ENCODE measurements at places on chromosomes 5 and 9.

GRCh38 chr5:116518423-116518822, 56.2 kb downstream of the SEMA6A start:
- DNase-seq = peak; percentile 22

DNA sequence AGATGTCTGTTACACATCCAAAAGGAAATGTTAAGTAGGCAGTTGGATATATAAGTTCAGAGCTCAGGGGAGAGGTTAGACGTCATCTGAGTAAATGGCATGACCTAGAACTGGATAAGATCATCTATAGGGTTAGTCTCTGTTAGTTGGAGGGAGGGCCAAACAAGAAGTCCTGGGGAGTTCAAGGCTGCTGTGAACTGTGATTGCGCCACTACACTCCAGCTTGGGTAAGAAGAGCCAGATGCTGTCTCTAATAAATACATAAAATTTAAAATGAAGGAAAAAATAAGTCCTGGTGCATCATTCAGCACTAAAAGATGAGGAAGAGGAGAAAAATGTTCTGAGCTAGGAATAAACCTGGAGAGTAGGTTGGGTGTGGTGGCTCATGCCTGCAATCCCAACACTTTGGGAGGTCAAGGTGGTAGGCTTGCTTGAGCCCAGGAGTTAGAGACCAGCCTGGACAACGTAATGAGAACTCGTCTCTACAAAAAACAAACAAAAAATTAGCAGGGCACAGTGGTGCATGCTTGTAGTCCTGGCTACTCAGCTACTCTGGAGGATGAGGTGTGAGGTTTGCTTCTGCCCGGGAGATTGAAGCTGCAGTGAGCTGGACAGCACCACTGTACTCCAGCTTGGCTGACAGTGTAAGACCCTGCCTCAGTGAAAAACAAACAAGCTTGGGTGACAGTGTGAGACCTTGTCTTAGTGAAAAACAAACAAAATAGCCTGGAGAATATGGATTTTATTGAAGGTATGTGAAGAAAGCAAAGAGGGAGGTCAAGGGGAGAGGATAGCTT, 123.6 kb downstream of the ACTBL2 start:
- DNase-seq = no peak

GRCh38 chr5:152527358-152528052, 122.4 kb upstream of the NMUR2 start:
- DNase-seq = no peak

- no peak for DNase-seq
Observed at GRCh38 chr5:17748201-17748600, 113.9 kb downstream of the TAF11L14 start.

GRCh38 chr9:68914751-68915150, 99.2 kb downstream of the PRKACG start:
- no peak for DNase-seq

- peak; percentile 89 for DNase-seq
Observed at GRCh38 chr5:51380603-51381207, 2.5 kb upstream of the ISL1 start.

DNA sequence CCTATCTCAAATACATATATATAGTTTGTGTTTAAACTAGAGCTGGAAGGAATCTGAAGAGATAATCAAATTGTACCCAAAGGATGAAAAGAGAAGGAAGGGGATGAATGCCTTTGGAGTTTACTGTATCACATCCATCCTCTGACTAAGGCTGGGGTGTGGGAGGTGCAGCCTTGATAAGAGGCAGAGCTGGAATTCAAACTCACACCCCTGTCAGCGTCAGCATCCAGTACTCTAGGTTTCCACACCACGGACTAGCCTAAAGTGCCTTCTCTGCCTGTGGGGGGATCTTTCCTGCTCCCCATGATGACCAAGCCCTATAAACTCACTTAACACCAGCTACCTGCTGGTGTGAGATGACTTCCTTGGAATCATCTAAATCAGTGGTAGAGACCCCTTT, 48.1 kb downstream of the EPB41L4B start:
- no peak for DNase-seq

GRCh38 chr5:14175381-14175780, 32.2 kb downstream of the TRIO start:
- DNase-seq = no peak

- DNase-seq = no peak
Observed at GRCh38 chr9:108099854-108100253, 610.3 kb upstream of the KLF4 start.

DNA sequence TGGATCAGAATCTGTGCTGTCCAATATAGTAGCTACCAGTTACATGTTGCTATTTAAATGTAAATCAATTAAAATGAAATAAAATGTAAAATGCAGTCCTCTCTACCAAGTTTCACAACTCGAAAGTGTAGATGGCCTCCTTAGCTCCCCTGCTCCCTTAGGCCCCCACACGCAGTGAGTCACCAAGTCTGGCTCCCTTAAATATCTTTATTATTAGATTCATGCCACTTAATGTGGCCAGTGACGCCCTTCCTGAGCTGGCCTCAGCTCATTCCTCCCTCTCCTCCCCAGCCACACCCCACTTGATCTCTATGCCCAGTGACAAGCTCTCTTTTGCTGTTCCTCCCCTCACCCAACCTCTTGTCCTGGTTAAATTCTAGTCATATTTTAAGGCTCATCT, 88.4 kb upstream of the DNAH5 start:
- no peak for DNase-seq

DNA sequence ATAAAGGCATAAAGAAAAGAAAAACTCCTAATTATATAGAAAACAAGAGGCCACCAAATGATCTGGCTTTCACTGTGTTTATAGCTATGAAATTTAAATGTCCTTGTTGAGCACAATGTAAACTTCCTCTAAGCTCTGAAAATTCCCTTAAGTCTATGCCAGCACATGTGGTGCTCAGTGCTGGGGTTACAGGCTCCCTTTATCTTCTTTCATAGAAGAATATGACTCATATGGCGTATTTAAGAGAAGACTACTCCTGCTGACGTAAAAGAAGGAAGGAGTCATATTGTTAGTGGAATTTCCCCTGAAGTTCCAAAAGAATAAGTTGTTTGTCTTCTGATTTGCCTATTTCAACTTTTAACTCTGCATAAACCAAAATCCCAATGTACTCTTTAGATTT, 30.4 kb downstream of the RNF145 start:
- no peak for DNase-seq

DNA sequence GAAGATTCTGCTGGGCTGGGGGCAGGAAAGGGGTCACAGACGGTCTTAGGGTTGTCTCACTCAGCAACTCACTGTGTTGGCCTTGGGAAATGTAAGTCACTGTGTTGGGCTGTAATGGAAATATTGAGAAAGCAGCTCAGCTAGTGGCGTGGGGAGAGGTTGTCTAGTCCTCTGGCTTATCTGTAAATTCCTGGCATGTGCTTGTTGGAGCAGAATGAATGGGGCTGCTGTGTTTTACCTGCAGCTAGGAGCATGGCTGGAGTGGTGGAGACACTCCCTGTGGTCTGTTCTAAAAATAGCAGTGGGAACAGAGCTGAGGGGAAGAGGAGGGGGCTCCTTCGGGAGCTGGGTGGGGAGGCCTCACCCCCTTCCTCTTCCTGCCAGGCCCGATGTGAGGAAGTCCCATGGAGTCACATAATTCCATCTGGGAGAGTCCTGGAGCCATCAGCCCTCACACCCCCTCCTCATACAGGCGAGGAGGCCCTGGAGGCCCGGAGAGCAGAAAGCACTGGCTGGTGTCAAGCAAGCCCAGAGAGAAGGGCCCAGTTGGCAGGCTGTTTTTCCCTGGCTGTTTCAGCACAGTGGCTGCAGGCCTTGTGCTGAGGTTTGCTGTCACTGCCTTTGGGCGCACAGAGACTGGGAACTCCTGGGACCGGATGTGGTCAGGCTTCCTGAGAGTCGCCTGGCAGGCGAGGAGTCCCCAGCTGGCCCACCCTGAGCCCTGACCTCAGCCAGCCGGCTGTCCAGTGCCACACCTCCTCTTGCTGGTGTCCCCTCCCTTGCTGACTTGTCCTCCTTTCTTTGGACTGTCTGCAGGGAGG, 84.9 kb downstream of the RGS3 start:
- no peak for DNase-seq

DNA sequence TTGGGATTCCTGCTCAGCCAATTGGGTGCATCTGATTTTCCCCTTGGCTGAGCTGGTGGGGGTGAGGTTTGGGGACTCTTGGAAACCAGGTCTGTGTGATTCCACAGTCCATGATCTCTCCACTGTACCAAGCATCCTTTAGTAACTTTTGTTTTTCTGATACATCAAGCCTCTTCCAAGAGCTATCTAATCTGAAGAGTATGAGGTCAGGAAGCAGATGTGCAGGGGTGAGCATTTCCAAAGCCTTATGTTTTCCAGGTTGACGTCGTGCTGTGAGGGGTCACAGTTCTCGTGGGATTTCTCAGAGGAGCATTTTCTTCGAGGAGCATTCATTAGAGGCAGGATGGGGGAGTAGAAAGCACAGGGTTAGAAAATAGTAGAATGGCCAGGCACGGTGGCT, 95.3 kb downstream of the KLF4 start:
- DNase-seq = no peak

GRCh38 chr5:160508780-160509361, 87.2 kb downstream of the PTTG1 start:
- DNase-seq = peak; percentile 26

DNA sequence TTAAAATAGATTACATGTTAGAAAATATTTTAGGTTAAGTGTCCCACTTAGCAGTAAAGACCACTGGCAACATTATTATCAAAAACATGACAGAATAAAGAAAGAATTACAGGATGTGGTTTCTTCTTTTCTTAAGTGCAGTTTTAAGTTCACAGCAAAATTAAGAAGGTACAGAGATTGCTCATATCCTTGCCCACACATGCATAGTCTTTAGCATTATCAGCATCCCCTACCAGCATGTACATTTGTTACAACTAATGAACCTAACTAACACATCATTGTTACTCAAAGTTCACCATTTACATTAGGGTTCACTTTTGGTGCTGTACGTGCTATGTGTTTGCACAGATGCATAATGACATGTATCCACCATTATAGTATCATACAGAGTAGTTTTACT, 837.7 kb upstream of the CDH9 start:
- no peak for DNase-seq

DNA sequence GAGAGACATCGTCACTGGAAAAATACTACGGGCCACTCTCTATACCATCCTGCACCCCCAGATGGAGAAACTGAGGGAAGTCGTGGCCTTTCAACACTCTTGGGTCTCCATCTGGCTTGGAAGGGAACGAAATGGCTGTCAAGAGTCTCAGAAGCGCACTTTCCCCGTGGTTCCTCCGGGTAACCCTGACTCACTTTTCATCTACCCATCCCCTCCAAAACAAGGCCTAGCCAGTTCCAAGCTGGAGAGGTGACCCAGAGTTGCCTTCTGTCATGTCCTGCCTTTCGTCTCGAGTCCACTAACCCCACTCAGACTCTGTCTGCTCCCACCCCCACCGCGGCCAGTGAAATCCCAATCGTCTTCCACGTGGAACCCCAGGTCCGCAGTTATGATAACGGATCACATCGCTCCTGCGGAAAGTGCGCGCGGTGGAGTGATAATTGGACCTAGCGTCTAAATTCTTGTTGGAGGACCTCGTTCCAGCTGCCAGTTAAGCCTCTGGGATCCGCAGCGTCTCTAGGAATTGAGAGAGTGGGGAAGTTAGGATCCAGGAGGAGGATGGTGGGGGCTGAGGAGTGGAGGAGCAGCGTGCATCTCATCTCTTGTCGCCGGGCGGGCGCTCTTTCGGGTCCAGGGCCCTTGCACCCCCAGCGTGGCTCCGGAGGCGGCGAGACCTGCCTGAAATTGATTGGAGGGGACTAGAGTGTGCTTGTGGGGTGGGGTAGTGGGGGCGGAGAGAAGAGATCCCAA, 4.6 kb downstream of the CDKN2A start:
- no peak for DNase-seq

- no peak for DNase-seq
Observed at GRCh38 chr9:107323836-107324585, 40.9 kb downstream of the RAD23B start.

DNA sequence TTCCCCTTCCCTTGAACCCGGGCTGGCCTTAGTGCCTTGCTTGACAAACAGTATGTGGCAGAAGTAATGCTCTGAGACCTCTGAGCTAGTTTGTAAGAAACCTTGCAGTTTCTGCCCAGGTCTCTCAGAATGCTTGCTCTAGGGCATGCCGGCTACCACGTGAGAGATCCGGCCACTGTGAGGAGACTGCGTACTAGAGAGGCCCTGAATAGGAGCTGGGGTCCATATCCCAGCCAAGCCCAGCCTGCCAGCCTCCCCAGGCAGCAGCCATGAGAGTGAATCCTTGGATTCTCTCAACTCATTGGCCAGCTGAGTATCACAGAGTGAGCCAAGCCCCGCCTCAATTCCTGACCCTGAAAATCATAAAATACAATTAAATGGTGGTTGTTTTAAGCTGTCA, 16.0 kb upstream of the COL15A1 start:
- no peak for DNase-seq

- no peak for DNase-seq
Observed at GRCh38 chr5:137209232-137209809, 289.8 kb downstream of the SPOCK1 start.

GRCh38 chr5:156913719-156914370, 49.2 kb downstream of the TIMD4 start:
- DNase-seq = peak; percentile 98

DNA sequence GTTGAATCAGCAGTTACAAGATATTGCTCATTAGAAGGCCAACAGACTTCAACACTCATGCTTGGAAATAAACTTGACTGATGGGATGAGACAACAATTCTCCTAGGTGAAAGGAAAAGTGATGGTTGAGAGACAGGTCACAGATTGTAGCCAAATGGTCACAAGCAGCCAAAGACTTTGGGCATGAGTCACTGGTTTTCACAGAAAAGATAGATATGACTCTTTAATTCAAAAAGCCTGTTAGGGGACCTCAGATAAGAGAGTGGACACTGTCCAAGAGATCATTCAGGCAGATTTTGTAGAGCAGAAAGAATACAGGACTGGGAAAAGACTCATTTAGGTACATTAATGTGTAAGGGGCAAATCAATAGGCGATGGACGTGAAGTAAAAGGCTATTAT, 982.5 kb downstream of the MAT2B start:
- no peak for DNase-seq

- no peak for DNase-seq
Observed at GRCh38 chr5:32311404-32312196, 1.1 kb downstream of the MTMR12 start.

DNA sequence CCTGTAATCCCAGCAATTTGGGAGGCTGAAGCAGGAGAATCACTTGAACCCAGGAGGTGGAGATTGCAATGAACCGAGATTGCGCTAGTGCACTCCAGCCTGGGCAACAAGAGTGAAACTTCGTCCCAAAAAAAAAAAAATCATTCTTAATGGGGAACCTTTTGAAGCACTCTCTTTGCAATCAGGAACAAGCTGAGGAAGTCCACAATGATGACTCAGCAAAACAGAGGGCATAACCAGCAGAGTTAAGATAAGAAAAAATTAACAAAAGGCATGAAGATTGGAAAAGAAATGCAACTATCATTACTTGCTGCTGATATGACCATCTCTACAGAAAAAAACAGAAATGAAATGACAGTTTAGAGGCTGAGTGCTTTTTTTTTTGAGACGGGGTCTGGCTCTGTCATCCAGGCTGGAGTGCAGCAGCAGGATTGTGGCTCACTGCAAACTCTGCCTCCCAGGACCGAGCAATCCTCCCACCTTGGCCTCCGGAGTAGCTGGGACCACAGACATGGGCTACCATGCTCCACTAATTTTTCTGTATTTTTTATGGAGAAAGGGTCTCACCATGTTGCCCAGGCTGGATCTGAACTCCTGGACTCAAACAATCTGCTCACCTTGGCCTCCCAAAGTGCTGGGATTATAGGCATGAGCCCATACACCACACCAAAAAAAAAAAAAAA, 88.0 kb downstream of the FNBP1 start:
- no peak for DNase-seq

GRCh38 chr5:167489202-167489601, 802.2 kb upstream of the WWC1 start:
- no peak for DNase-seq

GRCh38 chr9:86175743-86176456, 76.5 kb upstream of the GOLM1 start:
- DNase-seq = peak; percentile 95
